NCI-H226 (cell line): ENCODE measurements at places on chromosomes 6 and 20.
A peak's percentile ranks its signal among the peaks of the same experiment; 100 is the strongest.

DNA sequence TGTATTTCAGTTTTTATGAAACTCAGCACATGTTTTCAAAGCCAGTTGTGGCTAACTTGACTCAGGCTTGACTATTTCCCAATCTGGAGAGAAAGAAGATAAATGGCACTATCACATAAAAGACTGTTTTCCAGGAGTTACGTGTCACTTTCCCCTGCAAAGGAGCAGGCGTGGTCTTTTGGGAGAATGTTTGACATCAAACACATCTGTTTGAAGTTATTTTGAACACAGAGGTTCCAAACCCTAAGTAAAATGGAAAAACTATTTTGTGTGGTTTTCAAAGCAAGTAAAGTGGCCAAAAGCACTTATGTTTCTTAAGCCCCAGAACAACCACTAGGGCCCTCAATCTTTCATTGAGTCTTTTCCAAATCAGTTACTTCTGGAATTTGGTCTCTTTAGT is 89.7 kb downstream of the FOXF2 start:
- DNase-seq: peak; percentile 21

DNA sequence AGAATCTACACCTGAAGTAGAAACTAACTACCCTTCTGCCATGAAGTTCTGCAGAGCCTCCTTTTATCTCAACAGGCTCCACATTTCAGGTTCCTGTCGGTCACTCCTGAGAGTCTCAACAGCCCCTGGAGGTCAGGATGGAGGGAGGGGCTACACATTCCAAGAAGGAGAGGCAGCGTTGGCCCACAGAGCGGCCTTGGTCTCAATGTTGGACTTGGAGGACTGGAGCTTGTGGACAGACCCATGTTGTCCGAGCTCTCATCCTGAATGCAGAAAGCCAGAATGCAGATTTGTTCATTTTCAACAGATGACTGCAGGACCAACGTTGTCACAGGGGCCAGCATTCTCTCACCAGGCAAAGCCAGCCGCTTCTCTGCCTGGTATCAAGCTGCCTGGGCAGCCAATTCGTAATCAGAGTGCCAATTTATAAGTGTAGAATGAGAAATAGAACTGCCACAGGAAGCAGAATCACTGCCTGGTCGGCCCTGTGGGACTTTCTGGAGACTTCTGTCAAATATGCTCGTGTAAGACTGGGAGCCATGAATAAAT is 212.5 kb upstream of the SNX9 start:
- no peak for DNase-seq

- no peak for DNase-seq
These were observed 16.2 kb downstream of the RAB44 start for GRCh38 chr6:36713846-36714245.

- DNase-seq: no peak
These were observed 569.7 kb upstream of the MARCKS start for GRCh38 chr6:113287396-113287795.

DNA sequence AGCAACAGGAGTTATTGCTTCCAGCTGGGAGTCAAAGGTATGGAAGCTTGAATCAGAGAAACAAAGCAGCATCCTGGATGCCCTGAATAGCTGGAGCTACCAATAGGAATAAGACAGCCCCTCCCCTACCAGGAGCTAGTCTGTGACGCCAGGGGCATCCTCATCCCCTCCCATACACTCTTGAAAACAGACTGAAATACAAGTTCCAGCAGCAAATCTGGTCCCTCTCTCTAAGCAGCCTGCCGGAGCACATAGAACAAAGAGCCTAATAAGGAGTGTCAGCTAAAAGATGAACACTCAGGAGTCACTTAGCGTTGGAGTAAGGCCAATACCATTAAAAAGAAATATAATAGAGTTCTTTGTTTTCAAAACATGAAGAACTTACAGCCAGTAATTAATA is 25.6 kb downstream of the FILIP1 start:
- no peak for DNase-seq

DNA sequence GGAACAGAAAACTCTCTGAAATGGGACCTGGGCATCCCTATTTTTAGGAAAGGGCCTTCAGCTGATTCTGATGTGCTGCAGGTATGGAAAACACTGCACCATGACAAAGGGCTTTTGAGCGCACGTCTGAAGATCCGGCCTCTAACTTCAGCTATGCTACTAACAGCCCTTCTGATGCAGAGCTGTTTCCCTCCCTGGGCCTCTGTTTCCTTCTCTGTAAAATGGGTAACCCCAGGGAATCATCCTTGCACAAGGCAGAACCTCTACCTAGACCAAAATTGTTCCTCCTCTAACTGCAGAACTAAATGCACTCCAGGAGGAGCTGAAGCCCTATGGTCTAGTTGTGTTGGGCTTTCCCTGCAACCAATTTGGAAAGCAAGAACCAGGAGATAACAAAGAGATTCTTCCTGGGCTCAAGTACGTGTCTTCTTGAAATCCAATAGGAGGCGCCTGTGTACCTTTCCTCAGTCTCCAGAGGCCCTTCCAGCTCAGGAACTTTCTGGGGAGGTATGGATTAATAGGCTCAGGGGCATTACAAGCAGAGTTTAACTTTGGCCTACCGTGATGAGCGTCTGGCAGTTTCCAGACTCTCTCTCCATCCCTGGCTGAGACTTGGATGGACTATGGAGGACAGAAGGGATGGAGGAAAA is 5.9 kb downstream of the GPX5 start:
- DNase-seq: no peak

DNA sequence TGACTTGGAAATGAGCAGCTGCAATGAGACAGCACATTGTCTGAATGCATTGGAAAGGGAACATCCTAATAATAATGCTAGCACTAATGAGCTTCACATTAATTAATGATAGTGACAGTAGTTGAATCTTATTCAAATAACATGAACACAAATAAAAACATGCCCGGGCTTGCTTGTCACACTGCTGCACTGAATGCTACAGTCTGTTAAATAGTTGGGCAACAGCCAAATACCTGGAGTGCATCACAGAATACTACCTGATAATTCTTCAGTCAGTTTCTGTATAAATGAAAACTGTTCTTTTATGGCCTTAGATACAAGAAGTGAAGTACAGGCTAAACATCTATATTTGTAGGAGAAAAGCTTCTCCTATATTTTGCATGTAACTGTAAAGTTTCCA is 458.7 kb downstream of the RNF144B start:
- DNase-seq: no peak

DNA sequence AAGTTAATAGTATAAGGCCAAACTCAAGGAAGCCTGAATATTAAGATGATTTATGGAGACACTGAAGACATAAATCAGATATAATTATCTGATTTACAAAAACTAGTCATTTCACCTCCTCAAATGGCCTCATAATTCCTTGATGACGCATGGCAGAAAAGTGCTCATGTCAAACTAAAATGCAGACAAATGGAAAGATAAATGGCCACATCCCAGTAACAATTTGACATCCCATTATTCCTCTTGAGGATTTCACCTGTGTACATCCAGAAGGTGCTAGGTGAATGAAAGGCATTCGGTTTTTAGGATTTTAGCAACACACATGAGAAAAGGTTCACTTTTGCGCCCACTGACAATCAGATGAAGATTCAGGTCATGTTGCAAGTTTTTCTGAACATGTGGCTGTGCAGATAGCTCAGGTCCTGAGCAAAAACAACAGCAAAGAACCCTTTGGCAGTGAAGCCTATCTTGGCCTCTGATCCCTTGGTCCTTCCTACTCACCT is 24.2 kb downstream of the SGK1 start:
- peak; percentile 20 for DNase-seq

GRCh38 chr6:167139761-167140160 is 16.9 kb downstream of the CCR6 start:
- no peak for DNase-seq

- DNase-seq: no peak
These were observed 399.8 kb downstream of the CDC5L start for GRCh38 chr6:44787254-44787834.

GRCh38 chr6:147585256-147585655 is 76.8 kb downstream of the SAMD5 start:
- no peak for DNase-seq

GRCh38 chr6:130962966-130963365 is 100.1 kb downstream of the EPB41L2 start:
- DNase-seq: no peak

DNA sequence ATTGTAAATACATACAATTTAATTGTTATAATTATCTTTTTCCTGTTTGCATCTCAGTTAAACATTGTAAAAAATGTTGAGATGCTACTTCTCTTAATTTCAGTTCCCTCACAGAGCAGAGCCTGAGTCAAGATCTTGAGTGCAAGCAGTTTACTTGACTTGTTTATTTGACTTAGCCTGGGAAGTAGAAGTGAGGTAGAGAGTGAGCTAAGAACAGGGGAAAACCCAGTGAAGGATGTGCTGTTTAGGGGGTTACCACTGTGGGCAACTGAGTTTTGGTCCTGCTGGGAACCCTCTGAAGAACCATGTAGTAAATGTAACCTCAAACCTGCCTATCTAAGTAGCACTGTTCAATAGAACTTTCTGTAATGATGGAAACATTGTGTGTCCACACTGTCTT is 495.2 kb upstream of the FLRT3 start:
- DNase-seq: no peak

GRCh38 chr6:7144872-7145584 is 37.3 kb downstream of the RREB1 start:
- no peak for DNase-seq

DNA sequence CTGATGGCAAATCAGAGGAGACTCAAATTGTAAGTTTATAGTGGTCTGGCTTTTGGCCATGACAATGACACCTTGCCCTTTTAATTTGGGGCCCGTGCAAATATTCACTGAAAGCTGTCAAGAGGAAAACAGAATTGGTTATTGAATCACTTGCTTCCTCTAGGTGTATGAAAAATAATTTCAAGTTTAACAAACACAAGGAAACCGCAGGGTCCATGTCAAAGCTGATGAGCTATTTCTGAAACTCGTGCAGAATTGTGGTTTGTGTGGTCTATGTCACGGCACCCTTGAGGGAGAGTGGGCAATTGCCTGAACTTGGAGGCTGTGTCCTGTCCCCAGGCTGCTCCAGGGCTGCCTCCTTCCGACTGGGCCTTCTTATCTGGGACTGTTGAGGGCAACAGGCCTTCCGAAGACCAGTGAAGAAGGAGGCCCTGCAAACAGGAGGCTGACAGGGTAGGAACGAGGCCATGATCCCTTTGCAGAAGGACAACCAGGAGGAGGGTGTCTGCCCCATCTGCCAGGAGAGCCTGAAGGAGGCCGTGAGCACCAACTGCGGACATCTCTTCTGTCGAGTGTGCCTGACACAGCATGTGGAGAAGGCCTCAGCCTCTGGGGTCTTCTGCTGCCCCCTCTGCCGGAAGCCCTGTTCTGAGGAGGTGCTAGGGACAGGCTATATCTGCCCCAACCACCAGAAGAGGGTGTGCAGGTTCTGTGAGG is 788 bp downstream of the TRIM40 start:
- DNase-seq: no peak

DNA sequence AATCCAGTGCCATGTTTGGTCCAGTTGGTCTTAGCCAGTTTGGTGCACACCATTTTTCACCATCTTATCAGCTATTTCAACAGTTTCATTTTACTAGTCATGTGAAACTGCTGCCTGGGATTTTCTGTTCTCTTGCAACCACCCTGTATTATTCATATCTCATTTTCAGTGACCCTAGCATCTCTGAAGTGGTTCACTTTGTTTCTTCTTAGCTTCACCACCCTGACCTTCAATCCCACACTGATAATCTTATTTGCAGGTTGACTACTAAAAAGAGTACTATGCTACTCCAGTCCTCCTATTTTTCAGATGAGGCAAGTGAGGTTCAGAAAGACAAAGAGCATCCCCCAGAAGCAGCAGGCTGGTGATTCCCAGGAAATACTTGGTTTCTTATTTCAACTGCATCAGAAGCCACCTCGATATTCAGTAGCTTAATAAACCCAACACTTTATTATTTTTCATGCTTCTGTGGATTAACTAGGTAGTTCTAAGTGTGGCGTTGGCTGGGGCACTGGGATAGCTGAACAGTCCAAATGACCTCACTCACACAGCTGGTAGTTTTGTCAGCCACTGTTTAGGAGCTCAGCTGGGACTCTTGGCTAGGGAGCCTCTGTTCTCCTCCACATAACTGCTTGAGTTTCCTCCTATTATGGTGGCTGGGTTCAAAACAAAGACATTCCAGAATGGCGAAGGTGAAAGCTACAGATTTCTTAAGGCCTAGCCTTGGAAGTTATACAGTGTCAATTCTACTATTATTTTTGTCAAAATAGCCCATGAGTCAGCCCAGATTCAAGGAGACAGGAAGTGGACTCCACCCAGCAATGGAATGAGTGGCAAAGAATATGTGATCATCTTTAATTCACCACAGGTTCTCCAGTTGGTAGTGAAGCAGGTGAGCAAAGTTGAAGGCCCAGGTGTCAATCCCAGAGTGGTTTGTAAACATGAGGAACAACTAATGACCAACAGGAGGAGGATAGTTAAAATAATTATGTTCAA is 40.6 kb downstream of the BPIFB4 start:
- peak; percentile 22 for DNase-seq

GRCh38 chr20:2703716-2704475 is 11.3 kb downstream of the EBF4 start:
- DNase-seq: no peak

DNA sequence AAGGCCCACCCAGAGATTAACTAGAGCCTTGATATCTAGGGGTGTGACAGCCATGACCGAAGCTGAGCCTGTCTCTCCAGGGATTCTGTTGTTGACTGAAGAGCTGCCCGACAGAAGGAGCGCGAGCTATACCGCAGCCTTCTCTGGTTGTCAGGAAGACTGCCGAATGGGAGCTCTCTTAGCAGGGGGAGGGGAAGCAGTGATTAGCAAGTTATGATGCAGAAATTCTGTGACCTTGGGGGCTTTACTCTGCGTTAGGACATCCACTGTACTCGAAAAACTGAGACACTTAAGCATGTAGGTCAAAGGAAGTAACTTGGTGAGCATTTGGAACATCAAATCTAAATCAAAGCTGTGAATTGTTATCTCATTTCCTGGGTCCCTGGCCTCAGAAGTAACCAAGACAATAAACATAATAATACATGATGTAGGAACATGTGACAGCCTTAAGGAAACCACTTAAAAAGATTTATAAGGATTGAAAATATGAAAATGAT is 84.7 kb downstream of the MAP3K4 start:
- no peak for DNase-seq

DNA sequence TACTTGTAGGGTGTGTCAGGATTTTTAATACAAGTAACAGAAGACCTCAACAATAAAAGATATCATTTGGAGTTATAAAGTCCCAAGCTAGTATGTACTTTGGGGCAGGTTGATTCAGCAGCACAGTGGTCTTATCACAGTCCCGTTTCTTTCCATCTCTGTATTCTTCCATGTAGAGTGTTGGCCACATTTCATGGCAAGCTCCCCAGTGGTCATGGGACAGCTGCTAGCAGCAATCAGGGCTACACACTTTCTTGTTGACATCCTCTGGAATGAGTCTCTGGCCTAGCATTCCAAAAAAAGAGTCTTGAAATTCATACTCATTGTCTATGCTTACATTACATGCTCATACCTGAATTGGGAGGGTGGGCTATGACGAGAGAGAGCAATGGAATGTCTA is 53.2 kb downstream of the SOBP start:
- no peak for DNase-seq

GRCh38 chr6:1679031-1679687 is 69.4 kb downstream of the FOXC1 start:
- no peak for DNase-seq
